ENCODE measurements at places on chromosomes 2 and 18.

DNA sequence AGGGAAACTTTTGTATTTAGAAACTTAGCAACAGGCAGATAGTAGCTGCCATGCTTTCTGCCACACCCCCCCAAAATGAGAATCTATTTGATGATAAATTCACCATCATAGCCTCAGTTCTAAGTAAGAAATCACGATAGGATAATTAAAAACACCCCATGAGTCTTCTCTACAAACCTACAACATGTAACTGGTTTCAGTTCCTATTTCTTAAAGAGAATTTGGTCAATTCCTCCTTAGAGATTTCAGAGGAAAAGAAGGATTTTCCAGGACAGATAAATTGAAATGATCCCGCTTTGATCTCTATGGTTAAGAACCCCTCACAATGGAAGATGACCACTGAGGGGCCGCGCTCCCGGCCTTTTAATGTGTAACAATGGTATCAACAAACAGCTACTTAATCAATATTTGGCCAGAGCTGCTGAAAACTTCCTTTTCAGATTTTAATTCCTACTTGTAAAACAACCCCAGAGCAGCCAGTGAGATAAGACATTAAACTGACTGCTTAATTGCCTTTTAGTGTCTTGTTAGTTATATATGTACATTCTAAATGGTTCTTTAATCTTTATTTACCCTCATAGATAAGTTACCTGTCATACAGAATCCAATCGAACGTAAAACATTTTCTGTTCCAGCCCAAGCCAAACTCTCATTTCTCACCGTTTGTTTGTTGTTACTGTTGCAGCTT lies 10.1 kb downstream of the PAX3 start:
- H3K4me1 ChIP-seq = peaks cover 27% of the 10 kb centered on the region
- H3K27me3 ChIP-seq = peaks cover 26% of the 10 kb centered on the region
- peak overlapping the region; percentile 76 for H3K4me3 ChIP-seq
- no peak overlapping the region for H3K27ac ChIP-seq

GRCh38 chr18:26210147-26210546 lies 16.1 kb upstream of the TAF4B start:
- no peak overlapping the region for H3K27ac ChIP-seq
- DNase-seq = no peak

DNA sequence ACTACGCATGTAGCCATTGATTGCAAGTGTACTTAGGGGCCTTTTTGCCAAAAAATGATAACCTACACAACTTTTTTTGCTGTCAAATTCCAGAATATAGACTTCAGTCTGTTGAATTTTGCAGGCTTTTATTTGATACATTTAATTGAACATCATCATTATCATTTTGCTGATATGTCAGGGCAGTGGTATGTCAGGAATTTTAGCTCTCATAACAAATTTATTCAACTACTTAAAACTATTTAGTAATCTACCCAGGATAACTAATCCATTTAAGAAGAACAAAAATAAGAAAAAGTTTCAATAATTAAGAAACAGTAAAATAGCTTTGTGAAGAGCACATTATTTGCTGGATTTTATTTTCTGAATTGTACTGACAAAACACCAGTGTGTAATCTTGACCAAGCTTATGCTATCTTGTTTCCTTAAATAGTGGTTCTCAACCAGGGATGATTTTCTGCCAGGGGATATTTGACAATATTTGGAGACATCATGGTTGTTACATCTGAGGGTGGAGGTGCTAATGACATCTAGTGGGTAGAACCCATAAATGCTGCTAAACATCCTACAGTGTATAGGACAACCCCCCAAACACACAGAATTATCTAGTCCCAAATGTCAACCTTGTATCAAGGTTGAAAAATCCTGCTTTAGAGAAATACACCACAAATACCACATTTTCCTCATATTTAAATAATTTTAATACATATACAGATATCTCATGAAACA lies 12.1 kb upstream of the TTN start:
- no peak overlapping the region for H3K27ac ChIP-seq
- no peaks in the 10 kb centered on the region for H3K4me1 ChIP-seq
- H3K27me3 ChIP-seq = no peaks in the 10 kb centered on the region
- DNase-seq = no peak

- peaks cover 12% of the 10 kb centered on the region for H3K27me3 ChIP-seq
- peaks cover 6% of the 10 kb centered on the region for H3K36me3 ChIP-seq
- no peak overlapping the region for H3K27ac ChIP-seq
- no peak overlapping the region for H3K4me3 ChIP-seq
- no peak for DNase-seq
- H3K4me1 ChIP-seq = peaks cover 3% of the 10 kb centered on the region
Measured at GRCh38 chr2:26952374-26952773, 18.1 kb upstream of the MAPRE3 start.

DNA sequence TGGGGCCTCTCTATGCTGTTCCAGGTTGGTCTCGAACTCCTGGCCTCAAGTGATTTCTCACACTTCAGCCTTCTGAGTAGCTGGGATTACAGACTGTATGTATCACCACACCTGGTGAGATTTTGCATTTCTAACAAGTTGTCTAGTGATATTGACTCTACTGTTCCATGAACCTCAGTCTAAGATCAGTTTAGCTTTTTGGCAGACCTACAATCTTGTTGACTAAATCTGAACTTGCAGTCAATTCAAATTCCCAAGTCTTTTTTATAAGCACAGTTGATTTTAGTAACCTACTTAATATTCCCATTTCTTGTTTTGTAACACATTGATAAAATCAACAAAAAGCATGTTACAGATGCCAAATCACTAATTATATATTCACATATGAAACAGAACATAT lies 266.1 kb upstream of the CYP26B1 start:
- H3K27ac ChIP-seq = no peak overlapping the region
- no peaks in the 10 kb centered on the region for H3K4me1 ChIP-seq
- H3K4me3 ChIP-seq = no peak overlapping the region
- H3K36me3 ChIP-seq = no peaks in the 10 kb centered on the region
- H3K27me3 ChIP-seq = no peaks in the 10 kb centered on the region

DNA sequence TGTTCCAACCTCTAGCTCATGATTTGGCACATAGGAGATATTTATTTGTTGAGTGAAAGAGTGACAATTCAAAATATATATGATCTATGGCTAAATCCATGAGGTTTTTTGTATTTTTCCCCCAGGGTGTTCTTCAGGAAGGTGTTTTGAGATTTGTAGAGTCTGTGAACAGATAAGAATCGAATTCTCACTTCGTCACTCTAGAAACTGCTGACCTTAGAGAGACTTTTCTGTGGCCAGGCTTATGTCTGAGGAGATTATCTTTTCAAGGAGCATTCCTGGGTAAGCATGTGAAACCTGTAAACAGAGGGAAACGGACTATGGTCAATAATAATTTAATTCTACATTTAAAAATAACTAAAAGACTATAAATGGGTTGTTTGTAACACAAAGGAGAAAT lies 849 bp upstream of the ITGB6 start:
- no peaks in the 10 kb centered on the region for H3K4me1 ChIP-seq
- no peak overlapping the region for H3K27ac ChIP-seq
- H3K27me3 ChIP-seq = peaks cover 2% of the 10 kb centered on the region
- H3K36me3 ChIP-seq = no peaks in the 10 kb centered on the region
- no peak overlapping the region for H3K4me3 ChIP-seq

DNA sequence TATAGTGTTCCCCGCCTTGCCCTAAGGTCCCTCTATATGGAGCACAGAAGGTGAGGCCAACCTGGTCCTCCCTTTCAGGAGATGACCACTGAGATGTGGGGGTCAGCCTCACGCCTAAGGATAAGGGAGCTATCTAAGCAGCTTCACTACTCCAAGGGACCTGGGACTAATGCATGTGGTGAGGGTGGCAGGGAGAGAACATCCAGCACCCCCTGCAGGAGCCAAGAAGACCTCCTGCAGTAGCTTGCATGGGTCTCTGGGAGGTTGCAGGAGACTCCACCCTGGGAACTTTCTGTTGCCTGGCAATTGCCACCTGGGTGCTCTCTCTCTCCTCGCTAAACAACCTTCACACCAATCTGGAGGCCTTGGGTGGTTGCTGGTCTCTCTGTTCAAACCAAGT lies 93.0 kb upstream of the KLHL29 start:
- no peak overlapping the region for H3K27ac ChIP-seq
- no peak for DNase-seq
- H3K36me3 ChIP-seq = no peaks in the 10 kb centered on the region
- no peaks in the 10 kb centered on the region for H3K27me3 ChIP-seq

DNA sequence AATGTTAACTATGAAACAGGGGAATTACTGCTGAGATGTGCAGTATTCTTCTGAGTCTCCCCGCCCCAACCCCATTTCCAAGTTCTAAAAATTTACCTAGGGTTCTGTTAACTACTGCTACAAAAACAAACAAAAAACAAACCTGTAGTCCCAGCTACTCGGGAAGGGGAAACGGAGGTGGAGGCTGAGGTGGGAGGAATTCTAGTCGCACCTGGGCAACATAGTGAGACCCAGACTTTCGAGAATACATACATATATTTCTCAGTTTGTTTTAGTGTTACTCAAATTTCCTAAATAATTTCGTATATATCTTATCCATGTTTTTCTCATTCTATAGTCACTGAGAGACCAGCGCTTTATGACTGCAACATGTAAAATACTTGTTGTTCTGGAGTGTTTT lies 989 bp downstream of the STAM2 start:
- DNase-seq = no peak
- peaks cover 2% of the 10 kb centered on the region for H3K4me1 ChIP-seq
- H3K4me3 ChIP-seq = peak overlapping the region; percentile 96
- H3K27ac ChIP-seq = peak overlapping the region; percentile 99
- H3K27me3 ChIP-seq = peaks cover 7% of the 10 kb centered on the region

DNA sequence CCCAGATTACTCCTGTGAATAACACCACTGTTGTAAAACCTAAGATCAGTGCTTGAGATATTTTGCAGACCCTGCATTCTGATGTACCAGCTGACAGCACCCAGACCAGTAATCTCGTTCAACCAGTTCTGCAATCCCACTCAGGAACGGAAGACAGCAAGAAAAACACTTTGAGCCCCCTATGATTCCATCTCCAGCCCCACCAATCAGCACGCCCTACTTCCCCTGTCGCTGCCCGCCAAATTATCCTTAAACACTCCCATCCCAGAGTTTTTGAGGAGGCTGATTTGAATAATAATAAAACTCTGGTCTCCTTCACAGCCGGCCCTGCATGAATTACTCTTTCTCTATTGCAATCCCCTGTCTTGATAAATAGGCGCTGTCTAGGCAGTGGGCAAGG lies 173.9 kb upstream of the CDH2 start:
- DNase-seq = no peak
- H3K27me3 ChIP-seq = no peaks in the 10 kb centered on the region
- H3K4me3 ChIP-seq = no peak overlapping the region
- H3K4me1 ChIP-seq = no peaks in the 10 kb centered on the region
- H3K36me3 ChIP-seq = no peaks in the 10 kb centered on the region
- H3K27ac ChIP-seq = no peak overlapping the region

DNA sequence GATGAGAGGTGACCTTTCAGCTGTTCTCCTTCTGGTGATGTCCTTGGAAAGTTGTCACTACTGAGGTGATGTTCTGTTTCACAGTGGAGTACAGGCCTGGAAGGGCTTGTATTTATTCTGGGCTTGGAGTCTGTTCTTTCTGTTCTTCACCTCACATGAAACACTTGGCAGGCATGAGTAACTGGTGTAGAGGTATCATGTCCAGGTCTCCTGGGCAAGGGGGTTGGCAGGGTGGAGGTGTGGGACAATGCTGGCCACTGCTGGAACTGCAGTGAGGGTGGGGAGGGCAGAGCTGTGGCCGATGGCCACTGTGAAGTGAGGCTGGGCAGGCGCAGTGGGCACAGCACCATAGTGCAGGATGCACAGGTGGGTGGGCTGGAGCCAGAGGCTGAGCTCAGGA lies 35.4 kb downstream of the PLEKHB2 start:
- H3K36me3 ChIP-seq = no peaks in the 10 kb centered on the region
- no peaks in the 10 kb centered on the region for H3K4me1 ChIP-seq
- H3K27me3 ChIP-seq = peaks cover 1% of the 10 kb centered on the region
- H3K4me3 ChIP-seq = no peak overlapping the region
- H3K27ac ChIP-seq = no peak overlapping the region

GRCh38 chr2:191304939-191305875 lies 60.0 kb downstream of the MYO1B start:
- DNase-seq = no peak
- H3K4me3 ChIP-seq = no peak overlapping the region
- no peaks in the 10 kb centered on the region for H3K36me3 ChIP-seq
- peak overlapping the region; percentile 71 for H3K27ac ChIP-seq
- peaks cover 29% of the 10 kb centered on the region for H3K4me1 ChIP-seq

- peak overlapping the region; percentile 48 for H3K27ac ChIP-seq
- no peaks in the 10 kb centered on the region for H3K36me3 ChIP-seq
- peaks cover 3% of the 10 kb centered on the region for H3K4me1 ChIP-seq
- DNase-seq = no peak
- H3K27me3 ChIP-seq = no peaks in the 10 kb centered on the region
Measured at GRCh38 chr2:193929131-193929530, 1727.9 kb upstream of the SLC39A10 start.

GRCh38 chr2:233165895-233166661 lies 85.4 kb upstream of the ATG16L1 start:
- peaks cover 8% of the 10 kb centered on the region for H3K4me1 ChIP-seq
- H3K27me3 ChIP-seq = no peaks in the 10 kb centered on the region
- H3K4me3 ChIP-seq = no peak overlapping the region
- no peaks in the 10 kb centered on the region for H3K36me3 ChIP-seq

DNA sequence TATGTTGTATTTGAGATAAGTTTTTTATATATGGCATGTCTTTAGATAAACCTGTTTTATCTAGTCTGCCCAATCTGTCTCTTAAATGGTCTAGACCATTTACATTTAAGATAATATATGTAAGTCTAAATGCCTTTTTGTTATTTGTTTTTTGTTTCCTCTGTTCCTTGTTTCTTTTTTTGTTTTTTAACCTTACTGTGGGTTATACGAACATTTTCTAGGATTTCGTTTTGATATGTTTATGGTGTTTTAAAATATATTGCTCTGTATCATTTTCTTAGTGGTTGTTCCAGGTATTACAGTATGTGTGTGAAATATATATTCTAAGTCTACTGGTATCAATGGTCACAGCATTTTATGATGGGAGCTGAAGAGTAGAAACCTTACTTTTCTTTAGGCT lies 13.3 kb downstream of the BCL2L11 start:
- DNase-seq = no peak
- H3K27me3 ChIP-seq = no peaks in the 10 kb centered on the region
- H3K27ac ChIP-seq = no peak overlapping the region
- no peaks in the 10 kb centered on the region for H3K36me3 ChIP-seq
- H3K4me1 ChIP-seq = peaks cover 18% of the 10 kb centered on the region
- no peak overlapping the region for H3K4me3 ChIP-seq

DNA sequence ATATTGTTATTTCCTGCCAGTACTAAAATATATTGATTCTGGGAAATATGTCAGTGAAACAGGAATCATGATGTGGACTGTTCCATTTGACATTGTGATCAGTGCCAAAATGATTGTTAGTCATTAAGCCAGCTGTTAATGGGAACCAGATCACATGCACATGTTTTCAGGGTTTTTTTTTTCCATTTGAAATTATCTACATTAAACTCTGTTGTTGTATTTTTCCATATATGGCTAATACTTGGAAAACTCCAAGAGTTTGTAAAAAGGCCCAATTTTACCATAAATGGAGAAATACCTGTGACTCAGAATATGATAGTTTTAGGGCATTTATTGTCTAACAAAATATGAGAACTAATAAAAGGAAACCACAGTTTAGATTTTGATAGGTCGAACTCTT lies 13.4 kb downstream of the ITGAV start:
- no peak for DNase-seq
- no peaks in the 10 kb centered on the region for H3K36me3 ChIP-seq
- no peak overlapping the region for H3K4me3 ChIP-seq

- peaks cover 32% of the 10 kb centered on the region for H3K4me1 ChIP-seq
- no peaks in the 10 kb centered on the region for H3K27me3 ChIP-seq
- no peak overlapping the region for H3K4me3 ChIP-seq
- no peak overlapping the region for H3K27ac ChIP-seq
- no peak for DNase-seq
- no peaks in the 10 kb centered on the region for H3K36me3 ChIP-seq
Measured at GRCh38 chr2:45700407-45701013, 49.0 kb downstream of the PRKCE start.

GRCh38 chr2:60409531-60409871 lies 144.0 kb downstream of the BCL11A start:
- no peak for DNase-seq
- peaks cover 17% of the 10 kb centered on the region for H3K4me1 ChIP-seq
- peaks cover 2% of the 10 kb centered on the region for H3K27me3 ChIP-seq
- H3K4me3 ChIP-seq = no peak overlapping the region

All from glutamatergic neuron (in vitro differentiated cells).